ENCODE measurements at places on chromosomes 7 and 10.

DNA sequence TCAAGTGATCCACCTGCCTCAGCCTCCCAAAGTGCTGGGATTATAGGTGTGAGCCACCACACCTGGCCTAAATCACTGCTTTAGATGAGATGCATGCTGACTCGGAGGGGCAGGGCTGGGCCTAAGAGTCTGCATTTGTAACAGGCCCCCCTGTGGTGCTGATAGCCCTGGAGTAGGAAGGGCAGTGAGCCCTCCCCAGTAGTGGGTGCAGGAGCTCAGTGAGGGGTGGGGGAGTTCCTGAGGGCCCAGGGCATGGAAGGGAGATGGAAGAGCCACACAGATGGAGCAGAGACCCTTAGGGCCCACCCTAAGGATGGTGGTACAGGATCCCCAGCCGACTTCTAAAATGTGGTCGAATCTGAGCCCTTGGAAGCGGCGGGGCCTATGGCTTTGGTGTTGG is 131.7 kb upstream of the PPIF start:
- DNase-seq: no peak

- DNase-seq: no peak
These were observed 132.7 kb downstream of the XPNPEP1 start for GRCh38 chr10:109790647-109791046.

- DNase-seq: no peak
These were observed 60.7 kb upstream of the LAMB4 start for GRCh38 chr7:108190891-108191290.

GRCh38 chr7:64908358-64908757 is 5.3 kb downstream of the ZNF273 start:
- no peak for DNase-seq

DNA sequence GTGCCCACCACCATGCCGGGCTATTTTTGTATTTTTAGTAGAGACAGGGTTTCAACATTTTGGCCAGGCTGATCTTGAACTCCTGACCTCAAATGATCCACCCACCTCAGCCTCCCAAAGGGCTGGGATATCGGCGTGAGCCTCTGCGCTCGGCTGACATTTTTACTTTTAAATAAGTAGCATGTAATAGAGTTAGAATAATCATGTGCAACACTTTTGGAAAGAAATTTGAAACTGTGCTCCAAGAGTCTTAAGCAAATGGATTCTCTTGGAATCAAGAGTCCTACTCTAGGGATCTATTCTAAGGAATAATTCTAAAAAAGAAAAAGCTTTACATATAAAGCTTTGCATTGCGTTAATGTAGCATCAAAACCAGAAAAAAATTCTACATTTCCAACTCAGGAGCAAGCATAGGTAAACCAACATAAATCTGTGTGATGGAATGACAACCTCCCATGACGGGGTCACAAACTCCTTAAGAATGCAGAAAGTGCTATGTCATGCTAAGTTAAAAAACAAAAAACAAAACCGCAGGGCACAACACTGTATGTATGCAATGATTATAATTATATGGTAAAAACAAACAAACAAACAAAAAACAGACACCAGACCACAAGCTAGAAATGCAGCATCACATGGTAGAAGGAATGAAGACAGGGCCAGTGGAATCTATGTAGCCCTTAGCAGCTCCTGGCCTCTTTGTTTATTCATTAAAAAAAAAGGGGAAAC is 98.7 kb downstream of the RNF216 start:
- DNase-seq: no peak

- no peak for DNase-seq
These were observed 150.2 kb upstream of the CDK1 start for GRCh38 chr10:60627778-60628748.

- no peak for DNase-seq
These were observed 4.5 kb upstream of the CCDC6 start for GRCh38 chr10:59910867-59911266.

GRCh38 chr7:20275637-20276036 is 55.1 kb upstream of the ITGB8 start:
- DNase-seq: no peak

GRCh38 chr10:126838316-126838715 is 66.9 kb upstream of the DOCK1 start:
- no peak for DNase-seq

DNA sequence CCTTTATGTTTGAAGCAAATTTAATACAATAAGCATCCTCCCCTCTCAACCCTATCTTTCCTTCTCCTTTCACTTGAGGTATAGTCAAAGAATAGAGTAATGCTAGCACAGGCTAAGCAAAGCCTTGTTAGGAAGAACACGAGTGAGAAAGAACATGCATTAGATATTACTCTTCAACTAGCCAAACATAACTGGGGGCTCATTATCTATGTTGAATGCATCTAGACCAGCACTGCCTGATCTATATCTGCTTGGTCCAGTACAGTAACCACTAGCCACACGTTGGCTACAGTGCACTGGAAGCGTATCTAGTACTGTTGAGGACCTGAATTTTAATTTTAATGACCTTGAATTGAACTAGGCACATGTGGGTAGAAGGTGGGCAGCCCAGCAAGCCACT is 21.0 kb downstream of the SFMBT2 start:
- no peak for DNase-seq

GRCh38 chr10:34789966-34790506 is 25.1 kb downstream of the PARD3 start:
- no peak for DNase-seq

- no peak for DNase-seq
These were observed 32.2 kb downstream of the LRRC72 start for GRCh38 chr7:16558761-16559302.

DNA sequence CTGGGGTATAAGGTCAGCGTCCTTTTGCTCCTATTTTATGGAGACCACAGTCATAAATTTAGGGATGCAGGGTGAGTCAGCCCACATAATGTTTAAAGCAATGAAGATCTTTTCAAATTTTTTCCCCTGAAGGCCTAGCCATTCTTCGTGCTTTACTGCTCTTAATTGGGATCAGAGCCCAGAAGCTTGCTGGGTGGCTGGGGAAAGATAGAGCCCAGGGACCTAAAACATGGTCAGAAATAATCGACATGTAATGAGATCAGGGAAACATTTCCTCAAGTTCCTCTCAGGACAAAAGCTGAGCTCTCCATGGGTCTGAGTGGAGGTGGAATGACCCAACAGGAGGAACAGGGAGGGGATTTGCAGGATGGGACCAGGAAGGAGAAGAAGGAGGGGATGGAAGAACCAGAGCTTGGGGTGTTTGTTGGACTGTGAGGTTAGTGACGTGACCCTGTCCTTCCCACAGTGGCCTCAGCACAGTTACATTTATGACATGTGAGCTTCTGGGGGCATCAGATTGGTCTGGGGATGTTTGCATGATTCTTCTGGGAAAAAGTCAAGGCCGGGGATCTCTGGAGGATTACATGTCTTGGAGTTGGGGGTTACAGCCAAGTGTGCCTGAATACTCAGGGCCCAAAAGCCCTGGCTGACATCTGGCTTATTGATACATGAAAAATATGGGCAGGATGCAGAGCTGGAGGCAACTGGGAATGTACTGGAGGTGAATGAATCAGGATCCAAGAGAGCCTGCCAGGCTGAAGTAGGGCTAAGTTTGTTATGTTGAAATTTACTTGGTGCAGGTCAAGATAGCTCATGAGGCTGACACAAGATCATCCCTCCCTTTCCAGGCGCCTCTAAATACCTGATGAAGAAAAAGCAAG is 477.9 kb downstream of the RPS24 start:
- DNase-seq: peak; percentile 19

DNA sequence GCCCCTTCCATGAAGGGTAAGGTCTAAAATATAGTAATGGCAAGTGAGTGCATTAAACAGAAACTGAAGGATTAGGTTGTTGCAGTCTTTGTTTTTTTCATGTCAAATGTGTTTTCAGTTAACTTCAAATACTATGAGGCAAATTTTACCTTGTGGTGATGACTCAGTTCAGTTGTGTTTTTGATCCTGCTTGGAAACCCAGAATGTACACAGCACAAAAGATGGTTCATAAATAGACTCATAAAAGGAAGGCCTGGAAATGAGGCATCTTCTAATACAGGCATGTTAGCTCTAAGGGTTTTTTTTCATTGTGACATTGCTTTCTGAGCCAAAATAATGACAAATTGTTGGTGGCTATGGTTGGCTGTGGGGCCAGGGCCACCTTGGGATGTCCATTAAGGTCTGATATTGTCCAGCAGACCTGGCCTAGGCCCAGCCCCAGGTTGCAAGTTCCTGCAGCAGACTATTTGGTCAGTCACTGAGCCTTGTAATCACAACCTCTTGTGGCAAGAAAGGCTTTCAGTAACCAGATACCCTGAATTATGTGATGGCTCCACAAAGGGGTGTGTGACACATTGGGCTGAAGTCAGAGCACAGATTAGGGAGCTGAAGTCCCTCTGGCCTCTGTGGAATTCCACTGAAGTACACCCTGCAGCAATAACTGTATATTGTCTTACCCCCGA is 69.0 kb upstream of the SAMD8 start:
- no peak for DNase-seq

- no peak for DNase-seq
These were observed 28.6 kb upstream of the ST7 start for GRCh38 chr7:116924741-116925140.

GRCh38 chr10:21675157-21675796 is 141.2 kb downstream of the MLLT10 start:
- DNase-seq: no peak

- no peak for DNase-seq
These were observed 71.6 kb upstream of the IMMP2L start for GRCh38 chr7:111633878-111634277.

GRCh38 chr7:155163696-155164095 is 93.6 kb downstream of the HTR5A start:
- no peak for DNase-seq

DNA sequence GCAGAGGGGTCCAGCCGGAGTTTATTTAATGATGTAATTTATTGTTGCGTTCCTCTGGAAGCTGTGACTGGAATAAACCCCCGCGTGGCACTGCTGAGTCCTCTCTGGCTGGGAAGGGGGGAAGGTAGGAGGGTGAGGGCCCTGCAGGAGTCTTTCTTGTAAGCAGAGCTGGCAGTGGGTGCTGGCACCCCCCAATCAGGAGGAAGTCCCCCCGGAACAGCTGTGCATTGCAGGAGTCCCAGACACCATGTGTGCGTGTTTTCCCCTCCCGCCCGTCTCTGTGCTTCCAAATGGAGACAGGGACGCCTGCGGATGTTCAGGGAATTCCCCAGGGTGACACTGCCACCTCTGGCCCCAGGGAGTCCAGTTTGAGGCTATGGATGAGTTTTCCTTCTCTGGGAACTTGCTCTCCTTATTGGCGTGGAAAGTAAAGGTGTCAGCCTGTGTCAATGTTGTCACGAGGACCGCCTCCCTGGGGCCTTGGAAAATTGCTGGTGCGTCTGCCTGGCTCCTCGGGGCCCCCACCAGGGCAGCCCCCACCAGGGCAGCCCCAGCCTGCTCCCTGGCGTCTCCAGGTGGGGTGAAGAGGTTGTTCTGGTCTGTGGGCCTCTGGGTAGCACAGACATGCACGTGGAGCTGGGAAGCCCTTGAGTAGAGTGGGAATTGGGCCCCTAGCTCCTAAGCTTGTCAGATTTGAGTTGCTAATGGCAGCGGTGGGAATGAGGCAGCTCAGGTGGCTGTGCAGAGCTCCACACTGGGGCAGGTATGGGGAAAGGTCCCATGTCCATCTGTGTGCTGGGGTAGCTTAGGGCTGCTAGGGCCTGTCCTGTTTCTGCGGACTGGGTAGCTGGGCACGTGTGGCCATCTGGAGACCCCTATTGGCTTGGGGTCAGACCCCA is 2.7 kb downstream of the FZD9 start:
- no peak for DNase-seq

DNA sequence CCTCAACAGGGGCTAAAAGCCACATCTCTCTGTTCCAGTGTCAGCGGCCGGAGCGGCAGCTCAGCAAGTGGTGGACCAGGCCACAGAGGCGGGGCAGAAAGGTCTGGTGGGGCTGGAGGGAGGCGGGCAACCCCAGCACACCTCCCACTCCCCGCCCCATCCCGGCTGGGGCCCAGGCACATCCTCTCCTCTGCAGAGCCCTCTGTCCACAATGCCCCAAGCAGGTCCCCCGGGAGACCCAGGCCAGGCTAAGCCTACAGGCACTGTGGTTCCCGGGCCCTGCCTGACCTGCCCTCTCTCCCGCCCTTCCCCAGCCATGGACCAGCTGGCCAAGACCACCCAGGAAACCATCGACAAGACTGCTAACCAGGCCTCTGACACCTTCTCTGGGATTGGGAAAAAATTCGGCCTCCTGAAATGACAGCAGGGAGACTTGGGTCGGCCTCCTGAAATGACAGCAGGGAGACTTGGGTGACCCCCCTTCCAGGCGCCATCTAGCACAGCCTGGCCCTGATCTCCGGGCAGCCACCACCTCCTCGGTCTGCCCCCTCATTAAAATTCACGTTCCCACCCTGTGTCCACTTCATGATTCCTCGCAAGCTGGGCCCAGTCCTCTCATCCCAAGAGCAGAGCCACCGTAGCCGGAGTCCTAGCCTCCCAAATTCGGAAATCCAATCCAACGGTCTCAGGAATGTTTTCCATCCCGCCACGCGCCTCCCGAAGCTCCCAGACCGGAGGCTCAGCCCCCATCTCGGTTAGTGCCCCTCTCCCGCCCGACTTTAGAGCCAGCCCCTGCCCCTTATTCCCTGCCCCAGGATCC is 2.1 kb downstream of the ADIRF start:
- peak; percentile 75 for DNase-seq

GRCh38 chr10:47361293-47361692 is 13.1 kb downstream of the RBP3 start:
- peak; percentile 83 for DNase-seq

DNA sequence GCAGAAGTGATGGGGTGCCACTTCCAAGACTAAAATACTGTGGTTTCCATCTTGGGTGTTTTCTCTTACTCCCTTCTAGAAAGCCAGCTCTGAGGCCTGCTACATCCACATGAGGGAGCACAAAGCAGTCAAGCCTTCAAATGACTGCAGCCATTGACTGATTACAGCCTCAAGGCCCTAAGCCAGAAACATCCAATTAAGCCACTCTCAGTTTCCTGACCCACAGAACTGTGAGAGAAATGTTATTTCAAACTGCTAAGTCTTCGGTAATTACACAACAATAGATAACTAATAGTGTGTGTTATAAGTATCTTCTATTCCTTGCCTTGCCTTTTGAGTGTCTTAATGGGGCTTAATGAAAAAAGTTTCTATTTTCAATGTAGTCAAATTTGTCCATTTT is 24.8 kb downstream of the BRAF start:
- DNase-seq: peak; percentile 71
